AG20443 (cell line): ENCODE measurements at places on chromosomes 2 and 18.
A peak's percentile ranks its signal among the peaks of the same experiment; 100 is the strongest.

DNA sequence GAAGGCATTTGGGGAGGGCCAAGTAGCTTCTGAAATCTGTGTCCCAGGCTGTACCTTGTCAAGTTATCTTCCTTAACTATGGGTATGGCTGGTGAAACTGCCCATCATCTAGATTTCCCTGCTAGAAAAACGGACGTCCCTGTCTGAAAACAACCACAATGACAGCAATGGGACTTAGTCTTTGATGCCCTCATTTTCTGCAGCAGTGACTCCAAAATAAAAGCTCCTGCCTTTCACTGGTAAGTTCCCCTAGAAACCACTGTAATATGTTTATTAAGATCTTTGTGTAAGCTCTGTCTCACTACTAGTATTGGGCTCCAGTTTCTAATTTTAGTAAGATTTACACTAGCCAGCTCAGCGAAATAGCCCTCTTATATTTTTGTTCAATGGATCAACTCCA, 47.2 kb upstream of the GORASP2 start:
- no peak for DNase-seq

DNA sequence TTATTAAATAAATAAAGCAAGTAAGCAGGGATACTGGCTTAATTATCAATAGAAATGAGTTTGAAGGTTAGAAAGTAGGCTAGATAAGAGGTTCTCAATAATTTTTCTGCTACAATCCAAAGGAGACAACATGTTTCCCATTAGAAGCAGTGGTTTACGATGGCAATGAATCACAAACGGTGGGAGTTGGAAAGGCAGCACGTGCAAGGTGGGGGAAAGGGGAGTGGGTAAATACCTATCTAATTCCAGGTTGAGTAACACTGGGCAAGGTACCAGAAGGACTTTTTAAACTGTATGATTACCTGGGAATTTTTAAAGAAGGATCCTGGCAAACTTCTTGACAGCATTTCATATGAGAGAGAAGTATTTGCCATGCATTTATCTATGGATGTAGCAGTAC, 289.9 kb downstream of the NBAS start:
- DNase-seq, result no peak

DNA sequence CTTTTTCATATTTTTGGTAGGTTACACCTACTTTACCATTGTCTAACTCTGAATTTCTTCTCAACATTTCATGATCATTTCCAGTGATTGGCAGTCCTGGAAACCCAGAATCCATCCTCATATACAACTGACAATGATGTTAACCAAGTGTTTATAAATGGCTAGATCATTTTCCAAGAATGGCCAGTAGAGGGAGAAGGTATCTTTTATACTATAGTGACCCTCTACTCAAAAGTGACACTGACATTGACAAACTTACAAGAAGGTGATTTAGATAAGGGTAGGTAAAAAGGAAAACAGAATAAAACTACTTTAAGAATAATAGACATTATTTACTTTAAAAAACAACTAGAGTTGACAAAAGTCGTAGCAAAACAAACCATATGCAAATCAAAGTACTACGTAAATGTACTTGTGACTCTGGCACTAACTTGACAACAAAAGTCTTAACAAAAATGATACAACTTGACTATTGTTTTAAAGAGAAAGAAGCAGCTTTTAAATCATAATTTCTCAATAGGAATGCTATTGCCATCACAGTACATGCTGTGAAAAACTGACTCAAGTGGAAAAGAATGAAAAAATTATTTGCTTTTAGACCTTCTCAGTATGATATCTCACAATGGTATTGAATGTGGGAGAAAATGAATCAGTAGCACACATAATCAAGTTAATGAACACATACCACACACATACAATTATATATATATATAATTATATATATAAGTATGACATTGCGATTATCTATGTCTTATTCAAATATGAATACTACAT, 76.6 kb upstream of the GRB14 start:
- DNase-seq, result no peak

DNA sequence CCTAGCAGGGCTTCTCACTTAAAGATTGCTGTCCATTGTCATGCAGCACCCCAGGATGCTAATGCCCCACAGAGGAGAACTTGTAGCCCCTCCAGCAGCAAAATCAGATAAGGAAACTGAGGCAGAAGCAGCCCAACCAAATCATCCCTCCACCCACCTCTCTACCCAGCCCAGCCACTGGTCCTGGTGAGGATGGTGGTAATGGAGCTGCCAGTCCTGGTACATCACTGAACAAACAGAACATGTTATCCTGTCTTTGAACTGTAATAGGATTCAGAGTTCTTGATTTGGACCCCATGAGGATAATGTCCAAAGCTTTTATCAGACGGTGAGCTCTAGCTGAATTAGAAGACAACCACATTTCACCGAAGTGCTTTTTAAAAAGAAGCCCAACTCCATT, 113.2 kb downstream of the MRO start:
- DNase-seq, result no peak

GRCh38 chr2:62604336-62604735, 98.3 kb upstream of the TMEM17 start:
- no peak for DNase-seq

DNA sequence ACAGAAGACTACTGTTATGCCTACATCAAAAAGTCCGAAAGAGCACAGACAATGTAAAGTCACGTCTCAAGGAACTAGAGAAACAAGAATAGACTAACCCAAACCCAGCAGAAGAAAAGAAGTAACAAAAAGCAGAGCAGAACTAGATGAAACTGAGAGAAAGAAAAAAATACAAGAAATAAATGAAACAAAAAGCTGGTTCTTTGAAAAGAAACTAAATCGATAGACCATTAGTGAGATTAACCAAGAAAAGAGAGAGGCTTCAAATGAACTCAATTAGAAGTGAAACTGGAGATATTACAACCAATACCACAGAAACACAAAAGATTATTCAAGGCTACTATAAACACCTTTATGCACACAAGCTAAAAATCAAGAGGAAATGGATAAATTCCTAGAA, 271.8 kb downstream of the MBD2 start:
- no peak for DNase-seq

DNA sequence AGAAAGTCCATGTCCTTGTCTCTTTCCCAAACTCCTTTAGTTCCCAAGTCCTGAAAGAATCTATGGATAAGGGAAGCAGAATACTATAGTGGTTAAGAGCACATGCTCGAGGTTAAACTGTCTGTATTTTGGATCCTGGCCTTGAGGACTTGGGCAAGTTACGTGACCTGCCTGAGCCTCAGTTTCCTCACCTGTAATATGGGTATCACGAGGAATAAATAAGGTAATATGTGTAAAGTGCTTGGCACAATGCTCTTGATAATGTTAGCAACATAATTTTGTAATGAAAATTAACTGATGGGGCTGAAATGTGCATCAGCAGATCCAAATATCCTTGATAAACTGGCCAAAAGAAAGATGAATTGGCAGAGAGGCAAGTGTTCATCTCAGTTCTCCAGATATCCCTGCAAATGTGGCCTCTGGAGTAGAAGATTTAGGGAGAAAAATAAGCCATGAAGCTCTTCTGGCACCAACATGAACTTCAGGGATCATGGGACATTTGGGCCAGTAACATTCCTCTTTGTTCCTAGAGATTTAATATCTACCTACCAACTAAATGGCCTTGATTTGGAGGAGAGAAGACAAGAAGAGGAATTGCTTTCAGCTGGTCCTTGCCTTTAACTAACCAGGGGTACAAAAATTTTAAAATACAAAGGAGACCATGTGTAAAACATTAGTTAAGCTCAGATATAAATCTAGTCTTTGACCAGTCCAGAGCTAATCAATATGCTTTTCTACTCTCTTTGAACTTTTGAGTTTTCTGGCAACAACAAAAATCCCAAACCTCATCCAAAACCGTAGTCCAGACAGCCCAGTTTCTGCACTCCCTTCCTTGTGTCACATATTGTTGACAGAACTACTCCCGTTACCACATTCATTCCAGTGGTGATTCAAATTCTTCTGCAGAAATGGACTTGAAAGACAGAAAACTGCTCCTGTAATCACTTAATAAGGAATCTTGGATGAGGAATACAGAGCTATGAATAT, 52.7 kb upstream of the EML4 start:
- peak; percentile 79 for DNase-seq
